Dermis lymphatic vessel endothelial cell (primary cell): ENCODE measurements at places on chromosomes 13 and 19. TPM values are rescaled to one million over a fixed set of nuclear protein-coding genes. Genes with fewer than 3 reads are reported as not detected.

Gene ZMYM2
- total RNA-seq = 53.7 and 60.2 TPM in 2 replicates

Gene FLT3
- total RNA-seq = under 0.01 TPM in 1 of 2 replicates, not detected in the other

Gene ELSPBP1
- total RNA-seq = not detected in 2 replicates

Gene IL4I1
- 0.52 and 1.6 TPM in 2 replicates for total RNA-seq
